ENCODE measurements at places on chromosomes 3 and 15.

DNA sequence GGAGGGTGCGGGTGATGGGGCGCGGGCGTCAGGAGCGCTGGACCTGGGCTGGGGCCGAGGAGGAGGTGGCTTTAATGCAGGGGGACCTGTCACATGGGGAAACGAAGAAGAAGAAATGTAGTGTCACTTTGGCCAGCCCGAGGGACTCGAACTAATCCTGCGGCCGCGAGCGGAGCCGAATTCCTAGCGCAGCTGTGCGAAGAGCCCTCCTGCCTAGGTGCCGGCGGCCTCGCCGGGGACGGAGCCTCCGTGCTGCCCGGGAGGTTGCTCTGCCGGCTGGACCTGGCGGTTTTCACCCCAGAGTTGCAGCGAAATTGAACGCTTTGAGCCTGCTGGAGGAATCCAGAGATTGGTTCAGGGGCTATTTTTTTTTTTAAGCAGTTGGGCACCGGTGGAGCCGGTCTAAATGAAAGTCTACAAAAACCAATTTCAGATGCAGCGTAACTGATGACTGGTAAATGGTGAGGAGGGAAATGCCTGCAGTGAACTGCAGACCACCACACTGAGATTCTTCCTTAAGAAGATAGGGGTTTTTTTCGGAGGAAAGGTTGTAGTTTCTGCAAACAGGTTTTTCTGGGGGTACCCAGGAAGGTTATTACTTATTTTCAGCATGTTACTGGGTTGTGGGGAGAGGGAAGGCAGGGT, 662 bp downstream of the TMEM108 start:
- DNase-seq: no peak

DNA sequence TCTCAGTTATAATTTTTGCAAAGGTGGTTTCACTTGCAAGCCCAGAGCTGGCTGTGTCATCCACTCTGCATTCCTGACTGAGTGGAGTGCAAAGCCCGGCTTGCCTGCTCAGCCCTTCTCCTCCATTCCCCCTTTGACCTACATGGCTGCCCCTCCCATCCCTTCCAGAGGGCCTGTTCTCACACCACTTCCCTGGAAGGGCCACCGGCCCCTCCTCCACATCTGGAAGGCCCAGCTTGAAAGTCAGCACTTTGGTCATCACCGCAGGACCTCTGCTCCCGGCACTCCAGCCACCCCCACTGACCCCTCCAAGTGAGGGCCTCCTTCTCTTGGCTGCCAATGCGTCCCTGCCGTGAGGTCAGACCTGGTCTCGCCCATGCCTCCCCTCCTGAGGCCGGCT, 74.1 kb upstream of the RNF7 start:
- DNase-seq: no peak

GRCh38 chr3:171464462-171464861, 4.3 kb upstream of the TNIK start:
- DNase-seq: no peak

GRCh38 chr3:100227511-100227921, 33.3 kb upstream of the TBC1D23 start:
- DNase-seq: no peak

DNA sequence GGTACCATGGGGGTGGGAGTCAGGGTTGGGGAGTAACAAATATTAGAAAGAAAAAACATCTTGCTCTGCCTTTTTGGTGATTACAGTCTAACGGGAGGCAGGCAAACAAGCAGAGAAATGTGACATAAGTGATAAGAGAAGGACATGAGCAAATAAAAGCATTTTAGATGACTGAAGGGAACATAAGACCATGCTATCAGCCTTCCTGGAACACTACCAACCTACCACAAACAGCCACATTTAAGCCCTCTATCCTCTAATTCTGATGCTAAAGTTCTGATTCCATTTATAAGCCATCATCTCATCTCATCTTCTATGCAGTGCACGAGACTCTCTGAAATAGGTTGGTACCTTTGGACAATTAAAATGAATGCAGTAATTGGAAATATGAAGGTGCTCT, 243.4 kb upstream of the P2RY1 start:
- no peak for DNase-seq

- no peak for DNase-seq
Measured at GRCh38 chr3:134092208-134092701, 62.5 kb upstream of the SLCO2A1 start.

- DNase-seq: no peak
Measured at GRCh38 chr3:142796823-142797222, 73.0 kb downstream of the TRPC1 start.

- no peak for DNase-seq
Measured at GRCh38 chr3:191331388-191331787, 1.1 kb upstream of the UTS2B start.

- DNase-seq: peak; percentile 30
Measured at GRCh38 chr3:129001806-129002572, 885 bp downstream of the EFCC1 start.

GRCh38 chr3:50611464-50612233, at the start of gene CISH:
Gene CISH (minus strand): TSS chr3:50611774. CDS start chr3:50611650, 124 bp downstream.
- DNase-seq: peak; percentile 98

DNA sequence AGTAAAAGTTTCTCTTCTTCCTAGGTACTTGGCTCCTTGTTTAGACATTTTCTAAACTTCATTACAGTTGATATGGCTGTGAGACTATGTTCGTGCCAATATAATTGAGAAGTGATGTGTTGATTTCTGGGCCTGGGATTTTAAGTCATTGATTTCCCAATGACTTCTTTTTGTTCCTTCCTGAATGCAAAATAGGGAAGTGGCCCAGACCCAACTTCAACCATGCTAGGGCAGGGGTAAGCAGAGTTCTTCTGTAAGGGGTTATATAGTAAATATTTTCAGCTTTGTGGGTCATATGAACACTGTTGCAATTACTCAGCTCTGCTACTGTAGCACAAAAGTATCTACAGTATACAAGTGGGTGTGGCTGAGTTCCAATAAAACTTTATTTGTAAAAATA, 320.1 kb upstream of the WNT5A start:
- no peak for DNase-seq

GRCh38 chr15:75721480-75721922, 8.9 kb upstream of the CSPG4 start:
- no peak for DNase-seq

GRCh38 chr3:127999509-128000106, 52.6 kb upstream of the SEC61A1 start:
- no peak for DNase-seq

- DNase-seq: no peak
Measured at GRCh38 chr3:195403841-195404408, 38.9 kb downstream of the ACAP2 start.

All from stimulated activated CD4-positive, alpha-beta T cell treated with anti-CD3 and anti-CD28 coated beads, Interleukin-4, amount 100 ng/mL, for 24 hours (primary cell).